Activated naive CD8-positive, alpha-beta T cell treated with anti-CD3 and anti-CD28 coated beads, Interleukin-2, amount 50 U/mL, for 16 hours (primary cell): ENCODE measurements at places on chromosomes 11 and 22.

GRCh38 chr11:44067266-44067665, 1.2 kb downstream of the ACCS start:
- DNase-seq, result no peak

- no peak for DNase-seq
These were observed 130.7 kb downstream of the SNX19 start for GRCh38 chr11:130785380-130786116.

DNA sequence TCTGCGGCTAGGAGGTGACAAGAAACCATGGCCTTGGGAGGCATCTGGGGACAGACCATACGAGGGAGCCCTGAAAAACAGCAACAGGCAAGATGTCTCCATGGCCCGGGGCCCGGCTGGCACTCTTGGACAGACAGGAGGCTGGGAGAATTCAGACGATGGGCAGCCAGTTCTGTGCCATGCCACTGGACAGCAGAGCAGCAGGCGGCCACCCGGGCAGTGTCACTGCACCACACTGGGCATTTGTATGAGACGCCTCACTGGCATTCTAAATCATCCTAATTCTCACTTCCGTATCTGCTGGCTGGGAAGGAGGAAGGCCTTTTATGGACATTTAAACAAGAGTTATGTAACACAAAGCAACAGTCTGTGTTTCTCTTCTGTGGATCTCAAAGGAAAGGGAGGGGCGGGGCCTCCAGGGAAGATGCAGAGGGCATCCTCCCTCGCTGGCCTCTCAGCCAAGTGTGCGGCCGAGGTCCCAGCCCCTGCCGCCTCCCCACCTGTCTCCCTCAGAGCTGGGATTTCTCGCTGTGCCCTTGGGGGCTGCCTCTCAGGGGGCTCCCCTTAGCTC, 350.3 kb downstream of the SHANK2 start:
- no peak for DNase-seq

DNA sequence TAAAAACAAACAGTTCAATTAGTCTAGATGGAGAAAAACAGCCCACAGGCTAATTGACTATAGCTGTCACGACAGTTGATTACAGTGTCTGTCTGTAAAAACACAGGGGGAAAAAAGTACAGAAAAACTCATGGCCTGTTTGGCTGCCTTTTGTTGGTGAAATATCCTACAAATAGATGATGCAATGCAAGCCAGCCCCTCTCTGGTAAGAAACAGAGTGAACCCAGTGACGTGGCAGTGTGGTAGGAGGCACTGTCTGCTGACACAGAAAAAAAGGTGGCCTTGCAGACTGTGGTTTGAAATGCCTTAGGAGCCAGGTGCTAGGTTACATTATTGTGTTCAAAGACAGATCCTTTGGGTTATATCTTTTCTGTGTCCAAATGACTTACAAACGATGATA, 431.4 kb upstream of the CCDC90B start:
- DNase-seq, result no peak

DNA sequence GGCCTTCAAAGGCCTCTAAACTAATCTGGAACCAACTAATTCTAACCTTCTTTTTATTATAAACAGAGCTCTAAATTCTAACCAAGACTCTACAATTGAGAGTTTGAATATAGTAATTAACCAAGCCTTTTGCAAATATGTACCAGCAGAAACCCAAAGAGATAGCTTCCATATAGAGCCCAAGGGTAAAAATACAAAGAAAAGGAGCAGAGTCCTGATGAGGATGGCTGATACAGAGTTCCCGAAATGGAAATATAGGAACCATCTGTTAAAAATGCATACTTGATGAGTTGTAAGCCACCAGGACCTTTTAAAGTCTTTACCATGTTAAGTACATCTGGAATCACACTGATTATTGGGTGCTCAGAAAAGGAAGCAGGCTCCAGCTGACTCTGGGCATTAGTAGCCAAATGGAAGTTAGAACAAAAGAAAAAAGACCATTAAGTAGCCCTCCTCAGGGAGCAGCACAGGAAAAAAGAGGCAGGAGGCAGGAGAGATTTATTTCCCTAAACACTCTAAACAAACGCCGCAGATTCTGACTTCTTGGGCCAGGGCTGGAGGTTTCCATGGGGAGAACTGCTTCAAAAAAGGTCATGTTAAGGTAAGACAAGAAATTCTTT, 463.1 kb upstream of the FAT3 start:
- no peak for DNase-seq

DNA sequence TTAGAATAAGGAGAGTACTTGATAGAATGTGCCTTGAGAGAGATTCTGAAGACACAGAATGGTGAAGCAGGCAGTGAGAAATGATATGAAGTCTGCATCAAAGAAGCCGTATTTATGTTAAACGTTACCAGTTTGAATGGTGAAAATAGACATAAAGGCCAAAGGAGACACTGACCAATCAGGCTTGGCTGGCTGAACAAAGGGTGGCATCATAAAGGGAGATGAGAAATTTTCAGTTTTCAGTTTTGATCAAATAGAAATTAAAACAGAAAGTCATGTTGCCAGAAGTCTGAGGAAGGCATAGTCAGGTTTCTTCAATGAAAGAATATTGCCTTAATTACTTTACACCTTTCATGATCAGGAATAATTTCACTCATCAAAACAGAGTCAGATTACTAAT, 6.6 kb downstream of the OR51F1 start:
- no peak for DNase-seq

GRCh38 chr22:20380486-20380885, 13.5 kb upstream of the ZNF74 start:
- no peak for DNase-seq

DNA sequence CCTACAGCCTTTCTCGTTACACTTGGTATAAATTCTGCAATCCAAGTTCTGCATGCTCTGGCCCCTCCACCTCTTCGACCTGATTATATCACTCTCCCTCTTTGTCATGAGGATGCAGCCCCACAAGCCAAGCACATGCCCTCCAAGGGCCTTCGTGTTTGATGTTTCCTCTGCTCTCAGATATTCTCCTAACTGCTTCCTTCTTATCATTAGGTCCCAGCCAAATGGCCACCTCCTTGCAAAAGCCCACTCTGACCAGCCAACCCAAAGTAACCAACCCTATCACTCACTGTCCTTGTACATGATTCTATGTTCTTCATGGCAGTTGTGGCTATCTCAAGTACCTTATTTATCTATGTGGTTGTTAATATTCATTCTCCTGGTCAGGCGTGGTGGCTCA, 38.3 kb upstream of the LRRC55 start:
- no peak for DNase-seq

DNA sequence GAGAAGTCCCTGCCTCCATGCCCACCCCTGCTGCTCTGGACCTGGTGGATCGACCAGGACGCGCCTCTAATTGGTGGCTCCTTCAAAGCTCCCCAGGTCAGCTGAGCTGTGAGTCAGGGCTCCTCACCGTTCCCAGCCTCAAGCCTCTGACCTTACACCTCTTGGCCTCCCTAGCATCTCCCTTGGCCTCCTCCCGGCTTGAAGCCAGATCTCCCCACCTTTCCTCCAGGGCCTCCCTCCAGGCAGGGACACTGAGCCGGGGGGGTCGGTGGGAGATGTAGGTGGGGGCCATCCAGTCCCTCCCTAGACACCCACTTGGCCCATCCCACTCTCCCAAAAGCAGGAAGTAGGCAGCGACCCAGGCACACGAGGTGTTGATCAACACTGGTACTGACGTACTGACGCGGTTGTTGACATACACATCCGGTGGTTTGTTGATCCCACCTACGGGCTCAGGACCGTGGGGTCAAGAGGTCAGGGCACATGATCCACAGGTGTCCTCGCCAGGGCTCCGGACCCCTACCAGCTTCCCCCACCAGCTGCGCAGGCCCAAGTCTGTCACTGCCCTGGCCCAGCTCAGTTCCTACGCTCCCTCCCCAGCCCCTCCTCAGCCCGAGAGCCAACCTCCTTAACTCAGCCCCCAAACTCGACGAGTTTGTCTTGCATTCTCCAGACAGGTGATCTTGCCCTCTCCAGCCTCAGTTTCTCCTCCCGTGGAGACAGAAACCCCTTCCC, 802 bp downstream of the ATG2A start:
- no peak for DNase-seq

GRCh38 chr11:44263738-44264437, 46.1 kb downstream of the ALX4 start:
- no peak for DNase-seq

GRCh38 chr11:65606876-65607613, 7.0 kb downstream of the MAP3K11 start:
- no peak for DNase-seq

- DNase-seq, result no peak
These were observed 59.8 kb upstream of the CD5 start for GRCh38 chr11:61042537-61042936.

DNA sequence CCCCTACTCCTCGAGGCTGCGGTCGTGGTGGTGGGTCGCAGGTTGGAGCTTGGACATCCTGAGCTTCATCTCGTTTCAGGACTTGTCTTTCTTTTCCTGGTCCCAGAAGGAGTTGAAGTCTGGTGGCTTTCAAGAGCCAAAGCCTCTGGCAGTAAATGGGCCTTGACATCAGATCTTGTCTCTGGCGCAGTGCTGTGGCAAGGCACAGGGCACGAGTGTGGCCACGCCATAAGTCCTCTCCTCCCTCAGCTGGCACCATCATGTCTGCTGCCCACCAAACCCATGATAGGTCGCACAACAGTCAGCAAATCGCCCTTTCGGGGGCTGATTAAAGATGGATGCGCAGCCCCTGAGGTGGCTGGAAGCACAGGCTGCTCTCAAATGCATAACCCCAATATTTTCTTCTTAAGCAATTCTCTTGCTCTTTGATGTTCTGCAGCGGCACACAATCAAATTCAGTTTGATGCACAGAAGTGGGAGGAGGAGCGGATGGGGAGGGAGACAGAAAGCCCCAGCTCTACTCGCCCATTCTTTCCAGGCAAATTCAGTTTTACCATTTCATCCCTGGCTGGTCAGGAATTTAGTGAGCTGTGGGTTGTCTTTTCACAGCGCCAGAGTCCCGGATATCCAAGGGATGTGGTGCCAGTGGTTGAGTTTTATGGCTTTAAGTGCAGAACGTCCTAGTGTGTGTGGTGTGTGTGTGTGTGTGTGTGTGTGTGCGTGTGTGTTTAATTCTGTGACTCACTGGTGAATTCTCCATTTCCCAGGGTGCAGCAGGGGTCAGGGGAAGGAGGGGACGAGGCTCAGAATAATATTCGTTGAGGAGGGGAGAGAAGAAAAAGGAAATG, 162.0 kb downstream of the DSCAML1 start:
- no peak for DNase-seq

DNA sequence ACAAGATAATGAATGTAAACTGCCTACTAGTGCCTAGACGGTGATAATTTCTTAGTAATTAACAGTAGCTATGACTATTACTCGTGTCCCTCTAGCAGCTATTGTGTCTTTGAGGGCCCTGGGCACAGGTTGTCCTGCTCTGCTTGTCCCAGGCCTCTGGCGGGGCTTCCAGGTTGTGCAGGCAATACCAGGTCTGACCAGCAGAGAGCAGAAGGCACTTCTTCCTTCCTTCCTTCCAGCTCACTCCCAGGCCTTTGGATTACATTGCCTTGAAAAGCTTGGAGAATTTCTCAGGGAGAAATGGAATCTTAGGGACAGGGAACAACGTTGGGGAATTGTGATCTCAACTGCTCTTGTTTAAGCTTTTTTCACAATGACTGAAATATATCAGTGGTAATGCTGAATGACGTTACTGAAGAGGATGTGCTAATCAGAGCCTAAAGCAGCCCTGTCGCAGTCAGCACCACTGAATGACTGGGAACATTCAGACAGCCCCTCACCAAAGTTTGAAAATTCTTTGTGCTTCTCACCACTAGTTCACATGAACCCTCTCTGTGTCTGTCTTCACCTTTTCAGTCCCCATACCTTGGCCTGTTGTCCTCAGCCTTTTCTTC, 8.4 kb upstream of the CCKBR start:
- no peak for DNase-seq

DNA sequence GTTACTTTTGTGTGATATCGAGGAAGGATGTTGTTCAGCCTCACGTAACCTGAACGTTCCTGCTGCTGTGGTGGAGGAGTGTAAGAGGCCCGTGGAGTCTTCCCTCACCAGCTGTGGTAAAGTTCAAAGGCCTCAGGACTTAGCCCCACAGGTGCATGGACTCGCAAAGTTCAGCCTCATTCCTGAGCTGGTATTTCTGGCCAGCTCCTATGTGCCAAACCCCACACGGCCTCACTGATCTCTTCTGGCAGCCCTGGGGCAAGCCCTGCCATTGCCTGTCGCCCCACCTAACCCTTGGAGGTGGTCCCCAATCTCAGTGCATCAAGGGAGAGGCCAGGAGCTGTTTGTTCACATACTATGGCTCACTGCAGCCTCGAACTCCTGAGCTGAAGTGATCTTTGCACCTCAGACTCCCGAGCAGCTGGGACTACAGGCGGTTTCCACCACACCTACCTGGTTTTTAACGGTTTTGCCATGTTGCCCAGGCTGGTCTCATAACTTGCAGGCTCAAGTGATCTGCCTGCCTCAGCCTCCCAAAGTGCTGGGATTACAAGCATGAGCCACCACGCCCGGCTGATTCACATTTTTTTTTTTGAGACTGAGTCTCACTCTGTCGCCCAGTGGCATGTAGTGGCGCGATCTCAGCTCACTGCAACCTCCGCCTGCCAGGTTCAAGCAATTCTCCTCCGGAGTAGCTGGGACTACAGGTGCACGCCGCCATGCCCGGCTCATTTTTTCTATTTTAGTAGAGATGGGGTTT, 2.2 kb downstream of the PHRF1 start:
- no peak for DNase-seq
